ENCODE measurements at places on chromosomes 6 and 20.

- DNase-seq, result no peak
Measured at GRCh38 chr20:23205611-23206041, 119.5 kb upstream of the CD93 start.

DNA sequence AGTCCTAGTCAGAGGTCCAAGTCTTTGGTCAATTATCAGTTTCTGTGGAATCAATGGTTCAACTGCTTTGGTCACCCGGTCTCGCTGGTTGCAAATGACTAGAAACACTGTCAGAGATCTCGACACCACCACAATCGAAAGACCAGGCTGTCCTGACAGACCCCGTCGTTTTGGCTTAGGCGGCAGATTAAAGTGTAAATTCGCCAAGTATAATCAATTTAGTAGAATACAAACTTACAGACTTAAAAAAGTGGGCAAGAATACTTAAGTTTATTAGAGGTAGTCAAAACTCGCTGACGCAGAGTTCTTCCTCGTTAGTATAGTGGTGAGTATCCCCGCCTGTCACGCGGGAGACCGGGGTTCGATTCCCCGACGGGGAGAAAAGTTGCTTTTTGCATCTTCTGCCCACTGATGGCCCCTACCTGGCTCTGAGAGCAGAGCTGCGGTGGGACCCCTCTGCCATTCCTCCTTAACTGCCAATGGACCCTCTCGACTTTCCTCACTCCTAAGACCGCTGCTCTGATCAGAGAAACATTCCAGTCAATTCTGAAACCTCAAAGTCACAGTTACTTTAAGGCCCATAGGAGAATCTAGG lies 30.6 kb upstream of the ZNF184 start:
- no peak for DNase-seq

DNA sequence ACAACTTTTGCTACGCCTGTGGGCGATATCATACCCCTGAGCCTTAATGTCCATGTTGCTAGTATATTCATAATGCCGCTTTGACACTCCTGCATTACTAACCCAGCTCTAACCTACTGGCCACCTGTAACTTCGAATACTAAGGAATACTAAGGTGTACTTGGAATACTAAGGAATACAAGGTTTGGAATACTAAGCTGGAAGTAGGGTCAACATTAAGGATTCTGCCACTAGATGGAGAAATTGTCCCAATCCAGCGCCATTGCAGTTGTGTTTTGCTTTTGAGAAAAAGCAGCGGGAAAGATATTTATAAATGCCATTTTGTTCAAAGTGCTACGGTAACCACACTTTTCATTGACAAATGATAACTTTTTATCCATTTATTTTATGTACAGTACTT lies 10.7 kb downstream of the TBXT start:
- no peak for DNase-seq

GRCh38 chr20:22684072-22684762 lies 99.8 kb upstream of the FOXA2 start:
- no peak for DNase-seq

- no peak for DNase-seq
Measured at GRCh38 chr6:71489736-71490135, 201.1 kb downstream of the OGFRL1 start.
